Psoas muscle (tissue), 8 donors: ENCODE measurements at places on chromosomes 13 and 19. TPM values are rescaled to one million over a fixed set of nuclear protein-coding genes. Genes with fewer than 3 reads are reported as not detected.

- DNase-seq = peak; percentile 89
These were observed at the start of gene ZNF329 for GRCh38 chr19:58150328-58150921. Gene ZNF329, minus strand, starts transcription at chr19:58150789. Its CDS starts 21,286 bp downstream, at chr19:58129503.

- DNase-seq = no peak
These were observed 2.5 kb upstream of the CILP2 start for GRCh38 chr19:19535311-19536191.

DNA sequence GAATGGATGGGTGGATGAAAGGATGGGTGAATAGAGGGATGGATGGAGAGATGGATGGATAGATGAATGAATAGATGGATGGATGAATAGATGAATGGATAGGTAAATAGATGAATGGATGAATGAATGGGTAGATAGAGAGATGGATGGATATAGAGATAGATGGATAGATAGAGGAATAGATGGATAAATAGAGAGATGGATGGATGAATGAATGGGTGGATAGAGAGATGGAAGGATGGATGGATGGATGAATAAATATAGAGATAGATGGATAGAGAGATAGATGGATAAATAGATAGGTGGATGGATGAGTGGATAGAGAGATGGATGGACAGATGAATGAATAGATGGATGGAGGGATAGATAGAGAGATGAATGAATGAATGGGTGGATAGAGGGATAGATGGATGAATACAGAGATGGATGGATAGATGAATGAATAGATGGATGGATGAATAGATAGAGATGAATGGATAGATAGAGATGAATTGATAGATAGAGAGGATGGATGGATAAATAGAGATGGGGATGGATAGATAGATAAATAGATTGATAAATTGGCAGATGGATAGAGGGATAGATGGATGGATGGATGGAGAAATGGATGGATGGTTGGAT is 106.7 kb upstream of the SOX1 start:
- no peak for DNase-seq

DNA sequence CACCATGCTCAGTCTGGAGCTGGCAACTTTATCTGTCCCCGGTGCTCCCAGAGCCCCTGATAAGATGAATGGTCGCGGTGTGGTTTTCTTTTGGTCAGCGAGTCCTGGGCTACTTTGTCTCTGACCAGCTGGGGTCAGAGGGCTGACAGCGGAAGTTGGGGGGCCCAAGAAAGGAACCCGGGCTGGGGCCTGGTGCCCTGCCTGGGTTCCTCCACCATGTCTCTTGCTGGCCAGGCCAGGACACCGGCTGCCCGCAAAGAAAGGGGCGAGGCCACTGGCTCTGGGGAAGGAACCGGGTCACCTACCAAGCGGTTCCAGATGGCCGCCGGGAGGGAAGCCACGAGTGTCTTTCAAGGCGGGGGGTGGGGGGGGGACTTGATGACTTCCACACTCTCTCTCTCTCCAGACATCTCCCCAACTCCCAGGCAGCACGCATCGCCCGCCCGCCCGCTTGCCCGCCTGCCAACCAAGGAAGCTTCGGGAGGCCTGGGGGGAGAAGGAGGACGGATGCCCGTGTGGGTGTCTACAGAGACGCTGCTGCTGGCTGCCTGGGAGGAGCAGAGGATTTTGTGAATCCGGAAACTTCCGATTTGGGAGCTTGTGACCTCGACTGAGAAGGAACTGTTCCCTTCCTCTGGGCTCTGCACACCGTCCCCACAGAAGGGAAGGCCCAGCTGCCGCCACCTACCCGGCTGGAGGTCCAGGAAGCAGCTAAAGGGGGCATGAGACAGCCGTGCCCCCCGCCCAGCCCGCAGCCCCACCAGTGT is 1.1 kb downstream of the PIP5K1C start:
- peak; percentile 62 for DNase-seq

GRCh38 chr19:45404557-45405434 is at the start of gene PPP1R13L:
Gene PPP1R13L, minus strand, starts transcription at chr19:45405069. Its CDS starts 6,751 bp downstream, at chr19:45398318.
- DNase-seq = peak; percentile 78

Gene SLITRK6
- polyA plus RNA-seq = 0.03 TPM

DNA sequence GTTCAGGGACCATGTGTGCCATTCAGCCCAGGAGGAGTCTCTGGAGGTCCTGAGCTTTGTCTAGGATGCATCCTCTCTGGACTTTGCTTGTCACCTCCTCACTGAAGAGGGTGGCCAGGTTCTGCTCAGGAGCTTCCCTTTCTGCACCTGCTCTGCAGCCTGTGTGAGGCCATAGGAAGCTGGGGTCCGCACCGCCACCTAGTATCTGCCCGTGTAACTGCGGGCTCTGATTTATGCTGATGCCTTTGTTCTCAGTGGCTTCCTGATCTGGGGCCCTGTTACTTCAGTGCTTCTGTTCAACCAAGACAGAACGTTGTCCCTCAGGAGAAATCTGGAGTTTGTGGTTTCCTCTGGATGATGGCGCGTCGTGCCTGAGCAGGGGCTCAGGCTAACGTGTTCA is 15.5 kb downstream of the ZNF610 start:
- DNase-seq = no peak

Gene OR7D2
- polyA plus RNA-seq = 0.03 TPM

DNA sequence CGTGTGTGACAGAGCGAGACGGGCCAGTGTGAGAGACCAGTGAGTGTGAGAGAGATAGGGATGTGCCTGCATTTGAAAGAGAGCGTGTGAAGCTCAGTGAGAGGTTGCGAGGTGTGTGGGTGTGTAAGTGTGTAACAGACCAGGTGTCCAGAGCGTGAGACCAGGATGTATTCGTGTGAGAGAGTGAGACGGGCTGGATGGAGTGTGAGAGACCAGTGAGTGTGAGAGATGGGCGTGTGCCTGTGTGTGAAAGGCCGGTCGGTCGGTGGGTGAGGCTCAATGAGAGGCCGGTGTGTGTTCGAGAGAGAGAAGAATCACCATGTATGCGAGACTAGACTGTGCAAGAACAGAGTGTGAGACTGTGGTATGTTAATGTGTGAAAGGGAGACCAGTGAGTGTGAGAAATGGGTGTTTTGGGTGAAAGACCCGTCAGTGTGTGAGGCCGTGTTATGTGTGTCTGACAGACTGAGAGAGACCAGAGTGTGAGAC is 679 bp downstream of the ZNF471 start:
- no peak for DNase-seq

- DNase-seq = no peak
These were observed 309.0 kb downstream of the TEX29 start for GRCh38 chr13:111629457-111629856.

GRCh38 chr13:80428349-80429096 is 87.6 kb upstream of the SPRY2 start:
- DNase-seq = no peak

Gene TBXA2R
- polyA plus RNA-seq = 1.1 TPM

Gene KIR3DL2
- polyA plus RNA-seq = 0.03 TPM

Gene OR7A17
- polyA plus RNA-seq = not detected

Gene ZNRF4
- not detected for polyA plus RNA-seq

DNA sequence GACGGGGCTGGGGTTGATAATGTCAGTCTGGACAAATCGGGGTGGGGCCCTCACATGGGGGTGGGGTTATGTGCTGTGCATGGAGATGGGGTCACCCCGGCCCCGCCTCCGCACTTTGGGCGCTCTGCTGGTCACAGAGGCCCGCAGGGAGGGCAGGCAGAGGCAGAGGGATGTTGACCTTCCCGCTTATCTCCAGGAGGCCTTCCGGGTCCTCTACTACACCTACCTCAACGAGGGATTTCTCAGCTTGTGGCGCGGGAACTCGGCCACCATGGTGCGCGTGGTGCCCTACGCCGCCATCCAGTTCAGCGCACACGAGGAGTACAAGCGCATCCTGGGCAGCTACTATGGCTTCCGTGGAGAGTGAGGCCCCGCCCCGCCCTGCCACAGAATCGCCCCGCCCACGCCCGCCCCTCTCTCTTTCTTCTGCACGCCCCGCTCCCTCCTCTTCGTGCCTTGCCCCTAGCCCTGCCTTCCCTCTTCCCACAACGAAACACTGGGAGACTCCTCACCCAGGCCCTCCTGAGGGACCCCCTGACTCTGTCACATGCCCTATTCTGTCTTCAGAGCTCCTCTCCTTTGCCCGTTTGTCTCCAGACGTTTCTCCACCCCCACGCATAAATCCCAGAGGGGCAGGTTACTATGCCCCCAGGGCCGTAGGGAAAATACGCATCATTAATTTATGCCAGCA is 32.8 kb downstream of the TMEM161A start:
- DNase-seq = no peak

DNA sequence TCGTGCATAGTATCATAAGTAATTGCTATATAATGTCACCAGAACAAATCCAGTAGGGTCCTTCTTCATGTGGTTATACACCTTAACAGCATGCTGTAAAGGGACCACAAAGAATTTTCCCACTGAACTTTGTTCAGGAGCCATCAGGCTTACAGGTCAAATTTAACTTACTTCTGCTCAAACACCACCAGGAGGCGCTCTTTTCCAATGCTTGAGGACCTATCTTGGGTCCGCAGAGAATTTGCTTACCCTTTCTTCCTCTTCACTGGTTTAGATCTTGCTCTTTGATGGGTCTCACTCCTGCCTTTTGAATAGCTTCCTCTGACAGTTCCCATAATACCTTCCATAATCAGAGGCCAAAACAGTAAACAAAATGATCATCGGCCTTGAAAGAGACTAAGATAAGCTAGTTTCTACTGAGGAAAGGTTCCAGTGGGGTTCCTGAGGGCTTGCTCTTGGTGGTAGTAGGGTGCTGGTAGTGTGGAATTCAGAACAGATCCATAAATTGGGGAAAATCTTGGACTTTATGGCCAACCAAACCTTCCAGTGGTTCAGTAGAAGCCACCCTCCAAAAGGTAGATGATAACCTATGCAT is 37.4 kb downstream of the SCGB2B2 start:
- no peak for DNase-seq

GRCh38 chr13:96082640-96083039 is 7.3 kb upstream of the HS6ST3 start:
- no peak for DNase-seq

DNA sequence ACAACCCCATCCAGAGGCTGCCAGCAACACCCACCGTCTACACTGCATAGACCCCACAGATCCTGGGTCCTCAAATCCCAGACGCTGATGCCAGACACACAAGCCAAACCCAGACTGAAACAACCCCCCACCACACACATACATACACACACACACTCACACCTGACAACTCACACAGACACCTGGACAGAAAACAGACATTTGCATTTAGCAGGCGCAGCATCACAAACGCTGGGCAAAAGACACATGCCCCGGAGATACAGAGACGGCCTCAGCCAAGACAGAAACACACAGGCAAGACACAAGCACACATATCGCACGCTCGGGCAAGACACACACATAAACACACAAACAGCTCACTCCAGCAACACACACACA is 1.3 kb downstream of the BBC3 start:
- DNase-seq = no peak

Gene FEM1A
- 63.2 TPM for polyA plus RNA-seq

Gene KIR2DL3
- polyA plus RNA-seq = not detected

Gene KIR3DL1
- not detected for polyA plus RNA-seq

- DNase-seq = no peak
These were observed 22.7 kb downstream of the SGCG start for GRCh38 chr13:23203516-23203915.

DNA sequence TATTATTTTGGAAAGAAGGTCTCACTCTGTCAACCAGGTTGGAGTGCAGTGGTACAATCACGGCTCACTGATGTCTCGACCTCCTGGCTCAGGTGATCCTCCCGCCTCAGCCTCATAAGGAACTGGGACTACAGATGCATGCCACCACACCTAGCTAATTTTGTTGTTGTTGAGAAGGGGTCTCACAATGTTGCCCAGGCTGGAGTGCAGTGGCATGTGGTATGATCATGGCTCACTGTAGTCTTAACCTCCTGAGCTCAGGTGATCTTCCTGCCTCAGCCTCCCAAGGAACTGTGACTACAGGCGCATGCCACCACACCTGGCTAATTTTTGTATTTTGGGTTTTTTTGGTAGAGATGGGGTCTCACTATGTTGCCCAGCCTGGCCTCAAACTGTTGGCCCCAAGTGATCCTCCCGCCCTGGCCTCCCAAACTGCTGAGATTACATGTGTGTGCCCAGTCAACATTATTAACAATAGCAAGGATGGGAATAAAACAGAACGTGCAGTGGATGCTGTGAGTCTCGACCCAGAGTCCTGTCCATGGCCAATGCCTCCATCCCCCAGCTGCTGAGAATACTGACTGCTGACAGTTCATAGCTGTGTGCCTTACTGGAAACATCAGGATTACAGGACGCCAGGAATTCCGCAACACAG is 5.4 kb upstream of the MBD3L3 start:
- DNase-seq = no peak

DNA sequence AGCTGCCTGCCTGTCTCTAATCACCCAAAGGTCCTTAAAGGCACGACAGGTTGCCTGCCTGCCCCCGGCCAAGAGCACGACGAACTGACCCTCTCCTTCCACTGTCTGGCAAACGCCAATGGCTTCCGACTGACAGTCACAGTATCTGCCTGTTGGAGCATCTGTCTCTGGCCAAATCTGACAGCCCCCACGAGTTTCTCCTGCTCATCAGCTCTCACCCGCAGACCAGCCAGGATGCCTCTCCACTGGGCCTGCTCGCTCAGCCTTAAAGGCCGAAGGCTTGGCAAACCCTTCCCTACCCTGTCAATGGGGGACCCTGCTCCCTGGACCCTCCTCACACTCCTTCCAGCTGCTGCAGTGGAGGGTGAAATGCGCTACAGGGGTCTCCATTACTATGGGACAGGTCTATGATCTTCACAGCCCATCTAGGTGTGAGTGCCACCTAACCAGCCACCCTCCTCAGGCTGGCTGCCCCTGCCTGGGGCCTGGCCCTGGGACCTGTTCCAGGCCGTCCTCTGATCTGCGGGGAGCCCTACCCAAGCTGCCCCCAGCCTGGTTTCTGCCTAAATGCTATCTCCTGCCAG is 932 bp downstream of the FAM83E start:
- DNase-seq = no peak

DNA sequence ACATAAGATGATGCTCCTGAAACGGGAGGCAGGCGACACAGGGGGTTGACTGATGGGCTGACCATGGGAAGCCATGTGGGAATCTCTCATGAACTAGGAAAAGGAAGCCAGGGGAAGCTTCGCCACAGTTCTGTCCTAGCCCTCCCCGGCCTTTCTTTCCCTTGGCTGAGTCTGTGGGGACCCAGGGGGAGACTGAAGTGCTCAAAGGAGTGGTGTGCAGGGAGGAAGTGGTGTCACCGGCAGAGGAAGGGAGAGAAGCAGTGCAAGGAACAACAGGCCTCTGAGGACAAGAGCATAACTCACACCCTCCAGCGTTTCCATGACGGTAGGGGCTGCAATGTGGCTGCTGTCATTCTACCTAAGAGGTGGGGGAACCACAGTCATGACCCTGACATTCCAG is 1.1 kb downstream of the KIR3DL3 start:
- DNase-seq = no peak

Gene PSG6
- not detected for polyA plus RNA-seq

Gene ATXN8OS
- polyA plus RNA-seq = not detected

DNA sequence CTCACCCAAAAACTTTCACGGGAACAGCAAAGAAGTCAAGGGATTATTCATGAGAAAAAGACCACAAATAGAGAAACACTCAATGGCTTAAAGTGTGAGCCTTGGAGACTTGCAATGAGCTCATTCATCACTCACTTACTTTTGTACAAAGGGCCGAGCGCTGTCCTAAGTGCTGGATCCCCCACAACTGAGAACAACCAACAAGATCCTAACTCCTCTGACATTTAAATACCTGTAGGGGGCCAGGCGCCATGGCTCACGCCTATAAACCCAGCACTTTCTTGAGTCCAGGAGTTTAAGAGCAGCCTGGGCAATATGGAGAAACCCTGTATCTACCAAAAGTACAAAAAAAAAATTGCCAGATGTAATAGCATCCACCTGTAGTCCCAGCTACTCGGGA is 29.4 kb upstream of the ZNF507 start:
- DNase-seq = no peak

Gene PCDH9
- 2.2 TPM for polyA plus RNA-seq

Gene SLC7A9
- polyA plus RNA-seq = 0.10 TPM

Gene ZNF285
- 1.6 TPM for polyA plus RNA-seq
